ENCODE measurements at places on chromosomes 7 and 10.

- peak; percentile 54 for DNase-seq
These were observed 1.4 kb downstream of the MXI1 start for GRCh38 chr10:110208614-110209453.

GRCh38 chr10:90587081-90587491, 270.8 kb downstream of the HTR7 start:
- no peak for DNase-seq

DNA sequence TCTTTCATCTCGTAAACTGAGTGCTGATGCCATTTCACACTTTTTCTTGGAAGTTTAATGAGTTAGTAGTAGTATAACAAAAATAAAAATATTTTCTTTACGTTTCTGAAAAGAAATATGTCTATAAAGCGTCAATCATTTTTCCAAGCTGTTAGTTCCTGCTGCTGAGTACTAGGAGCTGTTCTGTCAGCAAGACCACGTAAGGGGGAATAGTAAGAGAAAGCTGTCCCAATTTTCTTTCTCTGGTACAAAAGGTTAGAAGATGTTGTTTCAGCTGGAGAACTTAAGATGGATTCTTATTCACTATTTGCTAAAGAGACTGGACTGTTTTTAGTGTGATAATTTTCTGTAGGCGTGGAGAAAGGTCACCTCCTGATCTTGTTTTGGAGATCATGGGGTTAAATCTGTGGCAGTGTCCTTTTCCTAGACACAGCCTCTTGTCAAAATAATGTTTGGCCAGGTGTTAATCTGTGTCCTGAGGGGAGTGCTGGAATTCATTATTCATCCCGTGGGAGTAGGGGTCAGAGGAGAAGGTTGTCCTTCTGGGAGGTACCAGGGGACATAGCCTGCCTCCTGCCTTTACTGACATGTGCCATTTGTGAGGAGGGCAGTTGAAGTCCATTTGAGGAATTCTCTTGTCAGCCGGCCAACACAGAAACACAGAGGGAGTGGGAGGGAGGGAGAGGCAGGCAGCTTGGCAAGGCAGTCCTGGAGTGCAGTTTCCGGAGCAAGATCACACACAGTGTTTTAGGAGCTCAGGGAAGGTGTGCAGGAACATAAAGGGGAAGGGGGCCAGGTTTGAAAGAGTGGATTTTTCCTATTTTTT, 368.7 kb downstream of the AUTS2 start:
- DNase-seq = peak; percentile 30

DNA sequence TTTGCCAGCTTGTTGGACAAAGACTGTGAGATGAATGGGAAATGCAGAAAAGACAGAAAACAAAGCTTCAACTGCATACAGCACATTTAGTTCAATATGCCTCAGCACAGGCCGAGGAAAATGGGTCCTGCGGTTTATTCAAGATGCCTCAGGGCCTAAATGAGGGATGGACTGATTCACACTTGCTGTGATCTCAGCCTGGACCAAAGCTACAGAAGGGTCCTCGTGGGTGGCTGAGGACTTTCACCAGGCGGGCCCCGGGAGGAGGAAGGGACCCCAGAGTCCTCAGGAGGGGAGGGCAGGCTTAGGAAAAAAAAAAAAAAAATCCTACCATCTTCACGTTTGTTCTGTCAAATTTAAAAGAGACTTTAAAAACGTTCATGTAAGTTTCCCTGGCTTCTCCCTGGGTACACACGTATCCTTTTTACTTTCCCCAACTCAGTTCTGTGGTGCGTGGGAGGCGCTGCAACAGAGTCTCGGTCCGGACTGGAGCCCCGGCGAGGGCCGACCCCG, 624 bp upstream of the ZNF783 start:
- no peak for DNase-seq

DNA sequence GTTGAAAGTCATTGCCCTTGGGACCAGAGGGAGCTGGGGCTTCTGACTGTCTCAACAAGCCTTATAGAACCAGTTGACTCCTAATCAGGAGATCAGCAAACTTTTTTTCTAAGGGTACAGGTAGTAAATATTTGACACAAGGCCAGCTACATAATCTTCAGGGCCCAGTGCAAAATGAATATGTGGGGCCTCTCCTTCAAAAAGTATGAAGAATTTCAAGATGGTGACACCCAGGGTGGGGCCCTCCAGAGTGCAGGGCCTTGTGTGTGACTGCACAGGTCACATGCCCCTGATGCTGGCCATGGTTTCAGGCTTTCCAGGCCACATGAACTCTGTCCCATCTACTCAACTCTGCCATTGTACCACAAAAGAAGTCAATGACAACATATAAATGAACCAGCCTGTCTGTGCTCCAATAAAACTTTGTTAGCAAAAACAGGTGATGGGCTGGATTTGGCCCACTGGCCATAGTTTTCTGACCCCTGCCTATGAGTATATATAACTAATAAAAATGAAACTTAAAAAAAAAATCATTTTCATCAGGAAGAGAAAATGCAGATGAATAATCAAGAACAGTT, 6.1 kb downstream of the MMRN2 start:
- no peak for DNase-seq

DNA sequence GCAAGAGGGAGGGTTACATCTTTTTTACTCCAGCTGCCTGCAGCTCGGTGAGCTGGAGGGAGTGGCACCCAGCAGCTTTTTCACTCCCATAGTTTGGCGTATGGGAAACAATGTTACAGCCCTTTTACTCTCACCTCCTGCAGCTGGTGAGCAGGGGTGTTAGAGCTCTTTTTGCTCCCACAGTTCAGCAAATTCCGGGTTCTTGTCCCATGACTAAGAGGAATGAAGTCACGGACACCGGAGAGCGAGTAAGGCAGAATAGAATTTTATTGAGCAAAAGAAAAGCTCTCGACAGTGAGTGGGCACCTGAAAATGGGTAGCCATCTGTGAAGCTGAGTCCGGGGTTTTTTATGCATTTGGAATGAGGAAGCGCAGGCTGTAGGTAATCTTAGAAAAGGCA, 446.6 kb downstream of the GFRA1 start:
- no peak for DNase-seq

DNA sequence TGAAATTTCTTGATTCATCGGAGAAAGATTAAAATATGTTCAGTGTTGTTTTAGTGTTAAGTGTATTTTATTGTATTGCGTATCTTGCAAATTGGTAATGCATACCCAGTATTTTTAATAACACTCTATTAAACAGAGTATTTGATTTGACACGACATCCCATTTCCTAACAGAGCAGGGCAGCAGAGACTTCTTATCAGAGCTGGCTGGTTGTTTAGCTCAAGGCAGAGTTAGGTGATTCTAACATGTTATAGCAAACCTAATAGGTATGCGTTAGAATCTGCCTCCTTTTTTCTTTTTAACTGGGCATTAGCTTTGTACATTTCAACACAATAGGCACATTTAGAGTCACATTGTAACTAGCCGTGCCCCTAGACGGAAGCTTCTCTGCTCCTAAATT, 57.1 kb upstream of the CELF2 start:
- DNase-seq = no peak
